ENCODE measurements at places on chromosomes 1 and 21.

GRCh38 chr1:67496329-67496728 lies 66.1 kb upstream of the SERBP1 start:
- DNase-seq = no peak

DNA sequence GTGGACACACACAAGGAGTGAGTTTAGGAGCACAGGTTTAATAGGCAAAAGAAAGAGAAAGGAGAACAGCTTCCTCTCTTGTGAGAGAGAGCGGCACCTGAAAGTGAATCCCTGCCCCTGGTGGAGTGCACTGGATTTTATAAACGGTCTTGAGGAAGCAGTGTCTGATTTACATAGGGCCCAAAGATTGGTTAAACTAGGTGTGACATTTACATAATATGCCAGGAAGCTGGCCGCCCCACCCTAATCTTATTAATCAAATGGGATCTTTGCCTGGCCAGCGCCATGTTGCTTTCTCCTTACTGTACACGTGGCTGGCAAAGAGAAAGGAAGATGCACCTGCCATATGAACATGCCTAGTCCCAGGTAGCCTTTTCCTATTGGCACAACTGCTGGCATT lies 38.7 kb downstream of the CFH start:
- DNase-seq = no peak

DNA sequence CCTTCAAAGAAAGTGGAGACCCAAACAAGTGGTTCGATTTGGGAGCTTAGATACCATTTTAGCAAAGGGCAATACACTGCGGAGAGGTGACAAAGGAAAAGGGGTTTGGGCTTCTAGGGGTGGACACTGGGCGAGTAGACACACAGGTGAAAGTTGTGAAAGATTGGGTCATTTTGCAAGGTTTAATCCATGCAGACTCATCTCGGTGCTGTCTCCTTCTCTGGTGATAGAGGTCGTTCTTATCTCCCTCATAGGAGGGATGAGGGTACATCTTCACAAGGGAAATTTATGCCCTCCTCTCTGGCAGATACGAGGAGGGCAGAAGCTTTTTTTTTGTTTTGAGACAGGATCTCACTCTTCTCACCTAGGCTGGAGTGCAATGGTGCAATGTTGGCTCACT lies 6.4 kb upstream of the IGSF5 start:
- no peak for DNase-seq

- DNase-seq = no peak
Observed at GRCh38 chr1:184025242-184025675, 12.3 kb downstream of the COLGALT2 start.

GRCh38 chr1:113439277-113439670 lies 49.0 kb downstream of the MAGI3 start:
- DNase-seq = no peak

DNA sequence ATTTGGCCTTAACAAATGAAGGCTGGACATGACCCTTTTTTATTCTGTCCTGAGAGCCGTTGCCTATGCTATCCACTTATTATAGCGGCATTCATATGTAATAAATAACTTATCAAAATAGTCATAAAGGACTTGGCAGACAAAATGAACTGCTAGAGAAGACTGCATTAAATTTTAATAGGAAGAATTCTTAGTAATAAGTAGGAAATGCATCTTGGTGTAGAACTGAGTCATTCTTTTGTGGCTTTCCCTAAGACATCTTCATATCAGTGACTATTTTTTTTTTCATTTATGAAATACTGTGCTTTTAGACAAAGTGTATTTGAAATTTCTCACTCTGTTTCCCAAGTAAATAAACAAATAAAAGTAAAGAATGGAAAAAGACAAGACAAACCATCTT lies 45.6 kb downstream of the PBX1 start:
- no peak for DNase-seq

GRCh38 chr1:217495249-217495648 lies 135.6 kb downstream of the GPATCH2 start:
- DNase-seq = no peak
